Activated T-cell treated with anti-CD3 and anti-CD28 coated beads, Interleukin-2, amount 50 U/mL, for 1 hour (primary cell): ENCODE measurements at places on chromosomes 2 and 18.

GRCh38 chr2:198883604-198884003 lies 574.1 kb downstream of the SATB2 start:
- no peak for DNase-seq

DNA sequence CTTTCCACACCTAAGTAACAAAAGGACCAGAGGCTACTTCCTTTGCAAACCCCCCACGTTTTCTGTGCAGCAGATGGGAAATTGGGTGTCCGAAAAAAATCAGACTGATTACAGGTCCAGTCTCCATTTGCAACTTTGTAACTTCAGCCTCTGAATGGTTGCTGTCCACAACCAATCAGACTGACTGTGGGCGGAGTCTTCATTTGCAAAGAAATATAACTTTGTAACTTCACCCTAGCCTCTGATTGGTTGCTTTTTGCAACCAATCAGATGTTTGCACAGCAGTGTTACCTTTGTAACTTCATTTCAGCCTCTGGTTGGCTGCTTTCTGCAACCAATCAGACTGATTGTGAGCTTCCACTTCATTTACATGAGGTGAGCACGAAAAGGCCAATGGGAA lies 27.8 kb upstream of the CACNB4 start:
- DNase-seq, result no peak

GRCh38 chr2:186918495-186918894 lies 69.5 kb upstream of the ZSWIM2 start:
- DNase-seq, result no peak

- no peak for DNase-seq
These were observed 195.5 kb downstream of the BCL11A start for GRCh38 chr2:60357996-60358395.

GRCh38 chr2:235606004-235606715 lies 112.3 kb downstream of the AGAP1 start:
- DNase-seq, result no peak

- DNase-seq, result no peak
These were observed 113.0 kb upstream of the NEDD4L start for GRCh38 chr18:57931038-57931437.

DNA sequence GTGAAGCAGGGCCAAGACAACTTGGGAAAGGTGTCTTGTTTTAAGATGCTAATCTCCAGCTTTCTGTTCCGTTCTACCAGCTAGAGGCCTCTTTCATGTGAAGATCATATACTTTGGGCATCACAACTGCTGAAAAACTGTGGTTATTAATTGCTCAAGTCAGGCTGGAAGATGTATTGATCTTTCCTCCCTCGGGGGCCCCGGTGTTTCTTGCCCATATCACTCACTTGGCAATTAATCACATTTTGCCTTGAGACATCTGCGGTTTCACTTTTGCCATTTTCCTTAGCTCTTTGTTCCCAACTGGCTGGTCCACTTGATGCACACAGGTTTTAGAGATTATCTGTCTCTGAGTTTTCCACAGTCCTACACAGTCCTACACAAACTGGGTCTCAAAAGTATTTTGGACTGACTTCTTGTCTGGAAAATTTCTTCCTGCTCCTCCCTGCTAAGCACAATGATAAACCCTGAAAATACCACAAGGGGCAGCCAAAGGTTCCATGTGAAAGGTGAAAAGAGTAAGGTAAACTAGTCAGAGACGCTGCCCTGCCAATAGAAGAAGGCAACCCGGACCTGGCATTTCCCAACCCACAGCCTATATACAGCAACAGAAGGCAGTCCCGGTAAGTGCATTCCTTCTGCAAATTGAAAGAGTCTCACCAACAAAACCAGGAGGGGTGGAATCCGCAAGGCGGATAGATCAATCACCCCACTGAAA lies 181.0 kb downstream of the AFF3 start:
- DNase-seq, result no peak

- DNase-seq, result no peak
These were observed 120.2 kb downstream of the CD8B2 start for GRCh38 chr2:106607371-106607770.

GRCh38 chr2:44778221-44778654 lies 163.3 kb upstream of the SIX3 start:
- no peak for DNase-seq

DNA sequence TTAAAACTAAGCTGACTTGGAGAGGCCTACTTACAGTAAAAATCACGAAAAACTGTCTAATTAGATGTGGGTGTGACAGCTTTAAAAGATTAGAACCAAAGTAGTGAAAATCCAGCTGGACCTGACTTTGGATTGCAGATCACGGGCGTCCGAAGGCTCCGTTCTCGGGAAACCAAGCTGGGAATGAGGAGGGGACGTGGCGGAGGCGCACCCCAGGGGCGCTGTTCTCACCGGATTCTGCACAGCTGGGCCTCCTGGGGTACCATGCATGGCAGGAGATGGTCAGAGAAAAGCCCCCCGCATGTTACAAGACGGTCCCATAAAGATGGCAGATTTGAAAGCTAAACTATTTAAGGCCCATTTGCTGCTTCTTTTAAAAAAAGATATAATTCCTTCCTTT lies 5.0 kb upstream of the OTOS start:
- DNase-seq, result no peak

DNA sequence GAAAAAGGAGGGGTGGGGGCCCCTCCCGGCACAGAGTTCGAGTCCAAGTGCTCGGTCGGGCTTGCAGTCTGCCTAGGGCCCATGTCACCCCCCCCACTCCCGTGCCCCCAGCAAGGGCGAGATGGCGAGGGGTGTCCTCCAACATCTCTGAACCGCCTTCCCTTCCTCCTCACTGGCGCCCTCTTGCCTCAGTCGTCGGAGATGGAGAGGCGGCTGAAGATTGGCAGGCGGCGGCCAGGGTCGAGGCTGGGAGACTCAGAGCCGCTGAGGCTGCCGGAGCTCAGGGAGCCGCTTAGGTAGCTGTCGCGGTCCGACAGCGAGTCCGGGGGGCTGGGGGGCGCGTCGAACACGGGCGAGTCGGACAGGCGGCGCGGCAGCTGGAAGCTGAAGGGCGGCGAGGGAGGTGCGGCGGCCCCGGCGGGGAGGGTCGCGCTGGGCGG lies 2.3 kb downstream of the ZFP36L2 start:
- peak; percentile 79 for DNase-seq

- no peak for DNase-seq
These were observed 126.1 kb downstream of the THNSL2 start for GRCh38 chr2:88296247-88296646.

DNA sequence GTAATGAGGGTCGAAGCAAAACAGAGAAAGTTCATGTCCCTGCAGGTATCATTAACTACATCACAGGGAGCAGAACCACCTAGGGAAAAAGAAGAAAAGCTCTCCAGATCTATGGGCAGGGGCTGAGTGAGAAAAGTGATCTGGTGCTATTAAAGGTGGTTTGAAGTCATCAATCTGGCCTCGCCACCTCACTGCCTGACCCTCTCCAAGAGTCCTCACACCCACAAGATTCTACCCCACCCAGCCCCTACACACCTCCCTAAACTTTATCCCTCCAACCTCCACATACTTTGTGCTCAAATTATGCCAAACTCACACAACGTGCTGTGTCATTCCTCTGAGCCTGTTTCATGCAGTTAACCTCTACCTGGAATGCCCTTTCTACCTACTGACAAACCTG lies 2.2 kb downstream of the GALNT14 start:
- DNase-seq, result no peak

DNA sequence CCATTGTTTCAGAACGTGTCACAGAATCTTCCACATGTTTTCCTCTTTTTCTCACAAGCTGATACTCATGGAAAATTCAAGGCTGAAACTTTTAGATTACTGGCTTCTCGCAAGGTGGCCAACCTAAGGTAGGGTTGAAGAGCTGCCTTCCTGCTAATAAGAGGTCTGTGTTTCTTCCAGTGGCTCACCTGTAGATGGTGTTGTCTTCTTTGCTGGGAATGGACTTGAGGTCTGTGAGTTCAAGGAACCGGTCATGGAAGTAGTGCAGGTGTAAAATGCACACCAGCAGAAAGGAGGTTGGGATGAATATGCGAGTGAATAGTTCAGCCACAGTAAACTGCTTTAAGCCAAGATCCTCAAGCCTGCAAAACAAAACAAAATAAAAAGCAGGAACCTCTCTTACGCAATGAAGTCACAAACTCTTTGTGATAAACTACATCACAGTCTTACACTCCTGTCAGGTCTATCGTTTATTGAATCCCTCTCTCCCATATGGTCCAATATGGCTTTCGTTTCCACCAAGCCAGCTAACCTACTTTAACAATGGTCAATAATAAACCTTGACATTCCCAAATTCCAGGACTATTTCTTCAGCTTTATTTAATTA lies 258.9 kb downstream of the NAPG start:
- DNase-seq, result no peak

DNA sequence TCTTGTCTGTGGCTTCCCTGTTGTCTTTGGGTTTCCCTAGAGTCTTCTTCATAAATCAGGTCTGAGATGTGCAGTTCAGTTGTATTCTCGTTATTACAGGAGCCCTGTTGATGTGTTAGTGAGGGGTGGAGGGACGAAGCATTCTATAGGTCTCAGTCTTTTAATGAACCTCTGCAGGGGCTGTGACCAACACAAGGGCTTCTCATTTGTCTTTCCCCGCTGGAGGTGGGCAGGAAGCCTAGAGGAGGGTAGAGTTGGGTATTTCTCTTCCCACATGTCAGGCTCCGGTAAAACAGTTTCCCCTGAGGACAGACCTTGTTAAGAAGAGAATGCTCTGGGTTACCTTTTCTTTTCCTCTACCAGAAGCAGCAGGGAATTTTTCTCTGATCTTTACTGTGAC lies 31.2 kb downstream of the PROC start:
- DNase-seq, result no peak

DNA sequence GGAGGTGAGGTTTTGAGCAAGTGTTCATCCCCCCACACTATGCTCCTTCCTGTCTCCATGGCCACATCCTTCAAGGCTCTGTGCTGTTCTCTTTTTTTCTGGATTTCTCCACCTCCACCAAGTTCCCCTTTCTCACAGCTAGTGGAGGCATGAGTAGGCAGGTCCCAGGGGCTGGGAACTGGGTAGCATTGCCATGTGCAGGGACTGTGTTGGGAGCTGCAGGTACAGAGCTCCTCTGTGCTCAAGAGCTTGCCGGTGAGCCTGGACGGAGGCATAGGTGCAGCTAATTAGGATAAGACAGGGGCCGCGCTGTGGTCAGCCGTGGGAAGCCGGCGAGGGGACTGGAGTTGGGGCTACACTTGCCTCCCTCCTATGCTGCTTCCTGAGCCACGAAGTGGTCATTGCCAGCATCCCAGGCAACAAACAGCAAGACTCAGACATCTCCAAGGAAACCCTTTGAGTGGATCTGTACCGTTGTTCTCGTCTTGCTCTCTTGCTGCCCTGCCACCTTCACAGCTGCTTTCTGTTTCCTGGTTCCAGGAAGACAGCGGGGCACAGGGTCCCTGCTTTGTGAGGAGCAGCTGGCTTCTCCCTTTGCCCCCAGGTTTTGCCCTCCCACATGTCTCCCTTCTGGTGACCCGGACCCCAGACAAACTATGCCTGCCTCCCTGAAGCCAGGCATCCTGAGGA lies 36.9 kb downstream of the ATOH8 start:
- no peak for DNase-seq

DNA sequence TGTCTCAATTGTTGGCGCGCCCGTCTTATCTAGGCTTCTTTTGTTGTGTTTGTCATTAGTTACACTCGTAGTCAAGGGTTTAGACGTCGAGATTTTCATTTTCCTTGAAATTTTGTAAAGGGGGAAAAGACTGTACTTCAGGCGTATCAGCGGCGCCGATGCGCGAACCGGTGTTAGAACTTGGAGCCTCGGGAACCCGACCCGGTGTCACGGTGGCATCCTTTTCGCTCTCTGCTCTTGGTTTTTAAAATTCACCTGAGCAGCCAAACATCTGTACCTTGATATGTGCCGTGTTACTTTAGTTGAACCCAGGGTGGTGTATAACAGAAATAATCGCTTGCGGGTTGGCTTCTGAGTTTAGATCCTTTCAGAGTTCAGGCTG lies 643 bp downstream of the RMC1 start:
- DNase-seq, result no peak

- no peak for DNase-seq
These were observed 207.4 kb downstream of the CBLN2 start for GRCh38 chr18:72336786-72337185.
